ENCODE measurements at places on chromosomes 4 and X. TPM values are rescaled to one million over a fixed set of nuclear protein-coding genes. Genes with fewer than 3 reads are reported as not detected.

The COL4A5 gene
- 6.3 TPM for total RNA-seq

The TSPAN7 gene
- total RNA-seq: 26.6 TPM

The FAM9C gene
- total RNA-seq: 0.35 TPM

The CD38 gene
- 2.5 TPM for total RNA-seq

The DCHS2 gene
- total RNA-seq: not detected

The GLUD2 gene
- 1.4 TPM for total RNA-seq

The SUPT20HL2 gene
- total RNA-seq: not detected

The ZNF157 gene
- not detected for total RNA-seq

The PPARGC1A gene
- 82.8 TPM for total RNA-seq

The RBM46 gene
- total RNA-seq: not detected

The DAPP1 gene
- total RNA-seq: 0.51 TPM

The WDR17 gene
- 0.32 TPM for total RNA-seq

The OTUD6A gene
- total RNA-seq: not detected

The PCDH10 gene
- total RNA-seq: 0.08 TPM

The HELT gene
- not detected for total RNA-seq

The DOK7 gene
- total RNA-seq: 33.7 TPM

The FGD1 gene
- total RNA-seq: 7.5 TPM

The G6PD gene
- total RNA-seq: 9.3 TPM

The ASMT gene
- not detected for total RNA-seq

The GPRIN3 gene
- 6.2 TPM for total RNA-seq

The ARHGEF9 gene
- total RNA-seq: 34.7 TPM

The ABLIM2 gene
- 26.8 TPM for total RNA-seq

The SPIN2B gene
- 7.8 TPM for total RNA-seq

The SPIN3 gene
- total RNA-seq: 3.8 TPM

The GAGE2A gene
- total RNA-seq: not detected

The ITM2A gene
- total RNA-seq: 70.9 TPM

The OPRPN gene
- total RNA-seq: not detected

The NHS gene
- total RNA-seq: 1.2 TPM

The IGSF1 gene
- 4.3 TPM for total RNA-seq

The ZNF630 gene
- 2.9 TPM for total RNA-seq

The CLNK gene
- not detected for total RNA-seq

All from Right ventricle myocardium superior (tissue), 1 donor.